ENCODE measurements at places on chromosomes 4 and X.
A peak's percentile ranks its signal among the peaks of the same experiment; 100 is the strongest.

- peak; percentile 53 for DNase-seq
Observed at GRCh38 chr4:152278505-152279233, 257.2 kb downstream of the FBXW7 start.

DNA sequence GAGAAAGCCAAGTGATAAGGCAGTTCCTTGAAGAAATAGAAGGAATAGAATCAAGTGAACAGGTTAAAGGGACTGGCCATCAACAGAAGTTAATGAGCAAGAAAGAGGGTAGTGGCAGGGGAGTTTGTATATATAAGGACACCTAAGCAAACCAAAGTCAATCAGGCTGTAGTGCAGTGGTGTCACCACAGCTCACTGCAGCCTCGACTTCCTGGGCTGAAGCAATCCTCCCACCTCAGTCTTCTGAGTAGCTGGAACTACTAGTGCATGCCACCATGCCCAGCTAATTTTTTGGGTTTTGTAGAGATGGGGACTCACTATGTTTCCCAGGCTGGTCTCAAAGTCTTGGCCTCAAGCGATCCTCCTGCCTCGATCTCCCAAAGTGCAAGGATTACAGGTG is 15.9 kb downstream of the ACOT9 start:
- DNase-seq: no peak

- no peak for DNase-seq
Observed at GRCh38 chr4:81486502-81486901, 14.8 kb upstream of the RASGEF1B start.

GRCh38 chrX:41556958-41557357 is 109.8 kb downstream of the NYX start:
- DNase-seq: no peak

DNA sequence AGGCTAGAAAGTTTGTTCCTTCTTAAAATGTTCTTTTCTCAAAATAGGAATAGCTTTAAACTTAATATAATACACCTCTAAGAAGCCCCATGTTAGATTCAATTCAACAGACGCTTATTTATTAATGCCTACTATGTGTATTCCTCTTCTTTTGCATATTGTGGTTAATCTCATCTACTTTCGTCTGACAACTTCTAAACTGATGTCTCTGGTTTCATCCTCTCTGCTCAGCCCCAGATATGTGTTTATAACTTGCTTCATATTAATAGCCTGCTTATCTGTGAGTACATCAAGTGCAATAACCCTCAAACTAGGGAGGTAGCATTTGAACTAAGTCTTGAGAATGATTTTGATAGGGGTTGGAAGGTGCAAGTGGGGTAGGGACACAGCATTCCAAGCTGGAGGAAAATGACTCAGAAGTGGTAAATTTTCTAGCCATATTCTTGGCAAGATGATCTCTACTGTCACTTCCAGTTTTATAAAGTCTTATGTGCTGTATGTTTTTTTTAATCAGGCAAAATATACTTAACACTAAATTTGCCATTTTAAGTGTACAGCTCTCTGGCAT is 37.0 kb downstream of the STK26 start:
- DNase-seq: no peak

- DNase-seq: peak; percentile 22
Observed at GRCh38 chr4:15291122-15291521, 136.7 kb upstream of the C1QTNF7 start.

GRCh38 chr4:78222575-78223186 is 165.6 kb downstream of the FRAS1 start:
- no peak for DNase-seq
